ENCODE measurements at places on chromosomes 3 and 15.

DNA sequence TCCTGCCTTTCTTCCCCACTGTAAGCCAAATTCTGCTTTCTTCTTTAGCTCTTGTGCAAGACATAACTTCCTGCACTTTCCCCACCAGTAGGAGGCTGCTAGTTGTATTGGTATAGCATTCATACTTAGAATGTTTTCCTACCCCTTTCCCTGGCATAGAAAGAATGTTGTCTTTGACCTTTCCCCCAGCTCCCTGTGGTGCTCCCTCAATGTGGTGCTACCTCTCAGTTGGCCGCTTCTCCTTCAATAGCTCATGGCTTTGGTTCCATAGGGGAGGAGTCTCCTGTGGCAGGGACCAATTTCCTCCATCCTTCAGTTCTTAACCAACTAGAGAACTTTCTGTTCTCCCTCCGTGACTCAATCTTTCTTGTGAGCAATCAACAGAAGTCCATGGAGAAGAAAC lies 67.5 kb upstream of the AKAP13 start:
- no peak for DNase-seq

DNA sequence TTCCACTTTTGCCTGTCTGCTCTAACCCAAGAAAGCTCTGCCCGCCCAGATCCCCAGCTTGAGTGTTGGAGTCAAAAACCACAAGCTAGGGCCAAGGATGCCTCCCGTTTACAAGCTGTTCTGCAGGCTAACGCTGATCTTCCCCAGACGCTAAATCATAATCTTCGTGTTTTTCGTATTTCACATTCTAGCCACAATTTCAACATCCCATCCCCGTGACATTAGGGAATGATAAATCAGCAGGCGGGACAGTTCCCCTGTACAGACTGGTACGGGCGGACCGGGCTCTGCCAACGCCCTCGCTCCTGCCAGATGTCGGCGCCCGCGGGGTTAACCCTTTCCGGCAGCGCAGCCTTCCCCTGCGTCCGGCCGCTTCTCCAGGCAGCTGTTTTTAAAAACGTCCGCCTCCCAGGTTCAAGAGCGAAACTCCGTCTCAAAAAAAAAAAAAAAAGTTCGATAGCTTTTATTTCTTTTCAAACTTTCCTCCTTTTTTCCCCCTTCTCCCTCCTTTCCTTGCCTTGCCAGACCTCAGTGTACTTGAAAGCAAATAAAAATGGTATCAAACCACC lies 81.0 kb upstream of the BNC1 start:
- DNase-seq: no peak

GRCh38 chr3:4813909-4814304 lies 165.3 kb upstream of the BHLHE40 start:
- DNase-seq: no peak

DNA sequence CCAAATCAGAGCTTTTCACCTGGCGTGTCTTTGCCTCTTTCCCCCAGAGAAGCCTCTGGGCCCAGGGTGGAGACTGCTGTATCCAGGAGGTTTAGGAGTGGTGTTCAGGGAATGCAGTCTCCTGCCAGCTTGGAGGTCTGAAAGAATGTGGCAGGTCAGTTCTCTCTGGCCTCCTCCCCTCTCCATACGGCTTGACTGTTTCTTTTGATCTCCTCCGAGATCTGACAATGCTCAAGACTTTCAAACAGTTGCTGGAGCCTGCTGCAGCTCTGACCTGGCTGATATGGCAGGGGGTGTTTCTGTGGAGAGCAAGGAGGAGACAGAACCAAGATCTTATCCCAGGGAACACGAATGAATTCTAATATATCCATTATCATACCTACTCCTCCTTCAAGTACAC lies 24.7 kb upstream of the TM4SF4 start:
- DNase-seq: no peak

GRCh38 chr3:35688826-35689225 lies 49.5 kb downstream of the ARPP21 start:
- no peak for DNase-seq

- DNase-seq: no peak
Measured at GRCh38 chr3:170553788-170554757, 31.8 kb downstream of the SLC7A14 start.
